ENCODE measurements at places on chromosomes 16 and 17. TPM values are rescaled to one million over a fixed set of nuclear protein-coding genes. Genes with fewer than 3 reads are reported as not detected.

The KRT33A gene
- not detected for total RNA-seq

The RNF222 gene
- not detected for total RNA-seq

The MEOX1 gene
- total RNA-seq: not detected

The TP53I13 gene
- total RNA-seq: 65.4 TPM

The KRTAP17-1 gene
- total RNA-seq: not detected

The PSMD12 gene
- total RNA-seq: 18.3 TPM

The CD19 gene
- total RNA-seq: not detected

The TMIGD1 gene
- not detected for total RNA-seq

The TNP2 gene
- total RNA-seq: not detected

The ZG16 gene
- not detected for total RNA-seq

The HBA1 gene
- not detected for total RNA-seq

The CA4 gene
- not detected for total RNA-seq

The NXPH3 gene
- 0.49 TPM for total RNA-seq

The CMTM2 gene
- not detected for total RNA-seq

The PERCC1 gene
- total RNA-seq: not detected

The MGAT5B gene
- total RNA-seq: 2.6 TPM

The RNF166 gene
- total RNA-seq: 14.6 TPM

The CDRT15 gene
- total RNA-seq: not detected

The NOL3 gene
- 14.8 TPM for total RNA-seq

The KRT9 gene
- total RNA-seq: not detected

The PCTP gene
- total RNA-seq: 16.1 TPM

The ABI3 gene
- total RNA-seq: 3.4 TPM

The SLC38A8 gene
- not detected for total RNA-seq

The SMIM36 gene
- not detected for total RNA-seq

The ENO3 gene
- 0.81 TPM for total RNA-seq

The NOTUM gene
- total RNA-seq: not detected

The TBC1D3G gene
- total RNA-seq: not detected

The TEX19 gene
- total RNA-seq: not detected

The ESRP2 gene
- total RNA-seq: 0.12 TPM

The PRR35 gene
- total RNA-seq: 0.32 TPM

The PIRT gene
- not detected for total RNA-seq

The CBX8 gene
- total RNA-seq: 3.4 TPM

The TUBB3 gene
- 247 TPM for total RNA-seq

The KREMEN2 gene
- not detected for total RNA-seq

The GP1BA gene
- not detected for total RNA-seq

The KIF18B gene
- total RNA-seq: 0.81 TPM

The KRT15 gene
- total RNA-seq: 0.32 TPM

The C16orf96 gene
- total RNA-seq: 0.12 TPM

The TXNDC17 gene
- 50.0 TPM for total RNA-seq

The CCL1 gene
- not detected for total RNA-seq

The MAP1LC3B gene
- total RNA-seq: 32.8 TPM

The LGALS9B gene
- total RNA-seq: not detected

The NME2 gene
- 363 TPM for total RNA-seq

The RFFL gene
- total RNA-seq: 16.1 TPM

The TK1 gene
- 75.0 TPM for total RNA-seq

The CA5A gene
- total RNA-seq: not detected

The CDT1 gene
- total RNA-seq: 1.2 TPM

Data from hair follicle dermal papilla cell (primary cell).